ENCODE measurements at places on chromosomes 1 and 21. TPM values are rescaled to one million over a fixed set of nuclear protein-coding genes. Genes with fewer than 3 reads are reported as not detected.

DNA sequence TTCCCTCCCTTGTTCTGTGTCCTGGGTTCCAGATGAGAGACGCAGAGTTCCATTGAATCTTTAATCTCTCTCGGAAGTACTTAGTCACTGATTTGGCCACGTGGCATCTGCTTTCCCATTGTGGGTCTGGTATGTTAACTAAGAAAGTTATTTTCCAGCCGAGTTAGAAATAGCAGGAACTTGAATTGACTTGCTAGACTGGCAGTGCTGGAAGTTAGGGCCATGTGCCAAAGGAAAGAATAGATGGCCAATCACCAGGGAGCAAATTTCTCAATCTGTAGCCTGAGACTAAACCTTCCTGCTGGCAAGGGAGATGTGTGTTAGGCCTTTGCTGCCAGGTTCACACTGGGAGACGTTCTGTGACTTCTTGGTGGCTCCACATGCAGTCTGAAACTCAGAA lies 24.2 kb upstream of the SLFNL1 start:
- DNase-seq = peak; percentile 49

GRCh38 chr21:15141261-15141970 lies 76.6 kb upstream of the NRIP1 start:
- DNase-seq = no peak

DNA sequence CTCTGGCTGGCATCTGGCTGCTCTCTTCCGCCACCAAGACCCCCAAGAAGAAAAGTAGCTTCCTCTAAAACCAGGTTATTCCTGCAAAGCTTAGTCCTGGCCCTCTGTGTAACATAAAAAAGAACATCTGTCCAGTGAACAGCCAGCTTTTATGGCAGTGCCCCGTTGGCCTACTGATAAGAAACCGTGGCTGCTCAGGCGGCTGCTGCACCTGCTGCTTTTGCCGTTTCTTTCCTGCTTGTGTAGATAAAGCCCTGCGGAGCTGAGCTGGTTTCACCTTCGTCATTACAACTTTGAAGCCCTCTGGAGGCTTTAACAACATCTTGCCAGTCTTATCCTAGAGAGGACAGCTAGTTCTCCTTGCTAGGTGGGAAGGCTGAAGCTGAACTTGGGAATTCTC lies 20.5 kb downstream of the ELAPOR1 start:
- no peak for DNase-seq

GRCh38 chr1:2150801-2151200 lies 43.8 kb downstream of the FAAP20 start:
- no peak for DNase-seq

GRCh38 chr1:218667781-218668516 lies 322.8 kb downstream of the TGFB2 start:
- no peak for DNase-seq

GRCh38 chr21:18114810-18115209 lies 129.8 kb upstream of the CHODL start:
- DNase-seq = no peak

DNA sequence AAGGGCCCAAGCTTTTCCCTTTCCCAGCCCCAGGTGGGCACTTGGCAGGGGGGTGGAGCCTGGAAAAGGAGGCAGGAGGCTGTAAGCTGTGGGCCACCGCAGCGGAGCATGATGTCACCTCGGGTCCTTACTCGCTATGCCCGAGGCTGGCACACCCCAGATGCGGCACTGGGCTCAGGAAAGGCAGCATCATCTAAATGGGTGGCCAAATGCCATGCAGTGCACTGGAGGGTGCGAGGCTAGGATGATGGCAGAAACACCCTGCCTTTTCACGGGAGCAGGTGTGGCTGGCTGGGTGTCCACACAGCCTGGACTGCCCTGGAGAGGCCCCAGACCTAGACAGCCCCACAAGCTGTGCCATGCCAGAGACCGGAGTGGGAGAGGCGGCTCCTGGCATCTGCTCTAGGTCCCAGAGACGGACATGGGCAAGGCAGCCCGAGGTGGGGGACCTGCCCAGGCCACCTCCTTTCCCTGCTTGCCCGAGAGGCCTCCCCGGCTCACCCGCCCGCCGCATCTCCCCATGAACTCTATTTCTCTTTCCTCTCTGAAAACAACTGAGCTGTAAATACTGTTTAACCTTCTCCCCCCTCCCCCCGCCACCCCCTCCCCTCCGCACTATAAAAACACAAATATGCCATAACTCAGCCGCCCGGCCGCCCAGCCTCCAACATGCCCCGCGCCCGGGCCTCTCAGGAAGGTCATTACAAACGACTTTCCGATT lies 124.7 kb downstream of the CASZ1 start:
- no peak for DNase-seq

GRCh38 chr1:51506537-51506936 lies 12.5 kb downstream of the EPS15 start:
- DNase-seq = no peak

DNA sequence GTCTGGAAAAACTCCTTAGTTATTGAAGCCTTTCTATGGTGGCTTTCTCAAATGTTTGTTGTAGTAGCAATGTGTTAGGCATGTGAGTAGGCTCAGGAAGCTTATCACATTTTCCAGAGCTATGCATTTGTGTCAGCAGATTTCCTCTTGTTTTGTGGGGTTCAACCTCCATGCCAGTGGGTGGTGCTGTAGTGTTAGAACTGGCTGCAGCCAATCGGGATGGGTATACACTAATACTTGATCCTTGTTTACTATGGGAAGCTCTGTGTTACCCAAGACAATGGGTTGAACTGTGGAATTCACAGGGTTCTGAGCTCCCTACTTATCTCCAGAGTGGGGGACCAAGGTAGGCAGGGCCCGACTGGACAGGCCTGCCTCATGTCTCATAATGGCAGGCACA lies 348.5 kb upstream of the ADAMTS5 start:
- no peak for DNase-seq

GRCh38 chr21:23955135-23955843 lies 1652.0 kb downstream of the MRPL39 start:
- DNase-seq = no peak

DNA sequence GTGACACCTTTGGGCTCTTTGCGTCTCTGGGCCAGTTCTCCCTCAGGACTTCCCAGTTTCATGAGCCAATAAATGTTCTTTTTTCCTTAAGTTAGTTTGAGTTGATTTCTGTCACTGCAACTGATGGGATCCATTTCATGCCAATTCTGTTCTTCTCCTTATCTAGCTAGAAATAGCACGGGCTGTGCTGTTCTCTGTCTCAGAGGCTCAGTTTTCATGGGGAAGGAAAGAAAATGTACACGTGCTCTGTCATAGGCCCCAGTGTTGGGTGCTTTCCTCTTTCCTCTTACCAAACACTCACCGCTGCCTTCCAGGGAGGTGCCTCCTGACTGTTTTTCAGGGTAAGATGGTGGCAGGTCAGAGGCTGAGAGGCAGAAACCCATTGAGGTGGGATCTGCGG lies 43.2 kb upstream of the ACTL8 start:
- no peak for DNase-seq

GRCh38 chr1:88897070-88897730 lies 5.8 kb upstream of the GTF2B start:
- DNase-seq = no peak

DNA sequence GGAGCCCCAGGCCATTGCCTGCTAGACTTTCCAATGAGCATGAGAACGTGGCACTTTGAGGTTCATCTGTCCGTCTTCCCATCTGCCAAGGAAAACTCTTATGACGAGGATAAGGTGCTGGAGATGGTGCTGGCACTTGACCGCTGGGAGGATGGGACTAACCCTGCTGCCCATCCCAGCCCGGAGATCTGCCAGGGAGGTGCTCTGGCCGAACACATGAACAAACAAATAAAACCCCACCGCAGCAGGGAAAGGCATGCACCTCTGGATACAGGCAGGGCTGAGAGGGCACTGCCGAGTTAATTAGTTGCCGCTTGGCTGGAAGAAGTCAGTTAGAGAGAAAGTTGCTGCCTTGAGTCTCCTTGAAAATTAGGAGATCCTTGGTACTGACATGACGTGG lies 308.4 kb downstream of the AJAP1 start:
- DNase-seq = no peak

DNA sequence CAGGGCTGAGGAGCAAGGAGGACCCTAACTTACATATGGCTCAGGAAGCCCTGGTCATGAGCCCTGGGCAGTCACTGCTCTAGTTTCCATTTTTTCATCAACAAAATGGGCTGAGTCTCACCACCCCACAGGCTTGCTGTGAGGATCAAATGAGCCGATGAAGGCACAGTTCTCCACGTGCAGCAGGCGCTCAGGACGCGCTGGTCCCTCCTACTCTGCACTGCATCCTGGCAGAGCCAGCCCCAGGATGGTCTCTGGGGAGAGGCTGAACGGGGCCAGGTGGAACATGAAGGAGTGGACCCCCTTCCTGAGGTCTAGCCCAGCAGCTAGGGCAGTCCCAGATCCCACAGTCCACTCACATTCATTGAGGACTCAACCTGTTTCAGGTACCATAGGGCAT lies 349.3 kb downstream of the PTPRU start:
- DNase-seq = no peak

GRCh38 chr1:199551967-199552565 lies 475.4 kb upstream of the NR5A2 start:
- no peak for DNase-seq

GRCh38 chr1:39525366-39526165 lies 34.1 kb downstream of the BMP8A start:
- DNase-seq = no peak

- no peak for DNase-seq
Measured at GRCh38 chr1:30190511-30191153, 532.8 kb downstream of the MATN1 start.

DNA sequence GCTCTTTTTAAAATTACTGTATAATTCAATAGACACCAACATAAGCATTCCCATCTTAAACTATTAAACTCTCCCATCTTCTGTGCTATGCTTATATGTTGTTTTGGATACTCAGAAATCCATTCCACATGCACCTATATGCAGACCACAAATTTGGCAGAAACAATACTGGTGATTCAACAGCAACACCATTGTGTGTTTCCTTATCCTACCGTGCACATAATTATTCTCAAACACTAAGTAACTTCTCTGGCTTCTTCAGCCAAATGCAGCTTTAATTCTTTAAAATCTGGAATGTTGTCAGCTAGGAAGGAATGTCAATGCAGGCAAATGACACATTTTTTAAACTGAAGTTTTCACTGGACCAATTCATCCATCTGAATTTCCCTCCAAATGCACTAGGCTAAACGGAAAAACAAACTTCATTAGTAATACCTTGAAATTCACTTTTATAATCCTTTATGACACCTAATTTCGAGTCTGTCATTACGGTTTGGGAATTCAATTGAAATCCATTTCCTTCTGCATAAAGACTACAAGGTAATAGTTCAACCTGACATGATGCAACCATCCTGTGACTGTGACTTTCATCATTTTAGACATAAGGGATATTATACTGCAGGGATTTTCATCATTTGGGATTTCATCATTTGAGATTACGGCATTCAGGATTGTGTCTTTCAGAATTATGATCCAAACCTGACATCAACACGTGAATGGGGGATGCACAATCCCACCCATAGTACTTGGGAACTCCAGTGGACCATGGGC lies 308.5 kb downstream of the LTN1 start:
- DNase-seq = no peak

- DNase-seq = no peak
Measured at GRCh38 chr21:20617130-20617529, 381.1 kb upstream of the NCAM2 start.

DNA sequence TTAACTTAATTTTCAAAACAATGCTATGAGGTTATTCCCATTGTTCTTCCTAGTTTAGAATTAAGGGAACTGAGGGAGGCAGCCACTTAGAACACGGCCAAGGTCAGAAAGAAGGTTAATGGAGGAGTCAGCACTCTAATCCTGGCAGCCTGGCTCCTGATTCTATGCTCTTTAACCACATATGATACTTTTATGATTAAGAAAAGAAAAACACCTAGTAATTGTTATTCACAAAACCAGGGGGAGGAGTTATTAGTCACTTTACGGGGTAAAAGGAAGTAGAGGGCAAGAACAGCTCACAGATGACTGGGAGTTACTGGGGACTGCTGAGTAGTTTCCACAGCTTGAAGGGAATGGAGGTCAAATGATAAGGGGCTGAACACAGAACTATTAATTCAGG lies 38.6 kb downstream of the GADD45A start:
- DNase-seq = no peak

GRCh38 chr21:46357335-46357604 lies 33.3 kb downstream of the PCNT start:
- no peak for DNase-seq

GRCh38 chr1:210201681-210202080 lies 30.9 kb upstream of the SERTAD4 start:
- DNase-seq = no peak

GRCh38 chr1:187762118-187762517 lies 933.4 kb downstream of the PLA2G4A start:
- DNase-seq = no peak

- DNase-seq = no peak
Measured at GRCh38 chr1:213295860-213296259, 244.8 kb downstream of the RPS6KC1 start.

DNA sequence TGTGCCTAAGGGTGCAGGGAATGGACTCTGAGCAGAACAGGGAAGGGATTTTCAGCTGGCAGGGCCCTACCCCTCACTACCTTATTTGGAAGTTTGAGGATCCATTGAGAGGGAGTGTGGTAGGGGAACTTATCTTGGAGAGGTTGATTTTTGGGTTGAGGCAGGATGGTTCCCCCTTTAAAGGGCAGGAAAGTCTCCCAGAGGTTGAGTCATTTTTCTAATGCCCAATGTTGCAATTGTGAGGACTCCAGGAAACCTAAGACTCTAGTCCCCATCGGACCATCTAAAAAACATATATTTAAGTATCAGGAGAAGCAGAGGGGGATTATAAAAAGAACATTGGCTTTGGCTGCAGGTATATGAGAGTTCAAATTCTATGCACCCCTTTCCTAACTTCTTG lies 47.3 kb downstream of the SAMD13 start:
- no peak for DNase-seq

- DNase-seq = no peak
Measured at GRCh38 chr1:69569175-69569541, 1.4 kb downstream of the LRRC7 start.

DNA sequence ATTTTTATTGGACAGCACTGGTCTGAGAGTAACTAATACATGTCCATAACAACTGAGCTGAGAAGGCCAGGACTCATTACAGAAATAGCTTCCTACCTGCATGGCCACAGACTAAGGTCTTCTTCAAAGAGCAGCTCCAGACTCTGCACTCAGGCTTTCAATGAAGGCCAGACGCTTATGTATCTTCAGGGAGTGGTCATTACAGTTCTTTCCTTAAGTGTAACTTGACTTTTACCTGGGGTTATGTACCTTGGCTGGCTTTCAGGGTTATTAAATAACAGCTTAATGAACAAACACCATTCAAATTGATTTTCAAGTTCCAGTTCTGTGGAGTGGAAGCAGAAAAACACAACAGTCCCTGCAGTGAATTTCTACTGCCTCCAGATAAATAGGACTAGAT lies 23.8 kb upstream of the SLC22A15 start:
- no peak for DNase-seq

Gene ZSCAN20
- 4.4 TPM for total RNA-seq

Gene PRELP
- 22.9 TPM for total RNA-seq

Gene C1orf105
- total RNA-seq = 14.3 TPM

Gene MIS18A
- total RNA-seq = 2.8 TPM

Gene POGK
- 16.9 TPM for total RNA-seq

Gene INAVA
- not detected for total RNA-seq

Gene ESRRG
- 45.5 TPM for total RNA-seq

Gene FAM177B
- total RNA-seq = not detected

Gene OR2M3
- not detected for total RNA-seq

All from Right ventricle myocardium superior (tissue), 1 donor.